ENCODE measurements at places on chromosomes 12 and 14. TPM values are rescaled to one million over a fixed set of nuclear protein-coding genes. Genes with fewer than 3 reads are reported as not detected.

DNA sequence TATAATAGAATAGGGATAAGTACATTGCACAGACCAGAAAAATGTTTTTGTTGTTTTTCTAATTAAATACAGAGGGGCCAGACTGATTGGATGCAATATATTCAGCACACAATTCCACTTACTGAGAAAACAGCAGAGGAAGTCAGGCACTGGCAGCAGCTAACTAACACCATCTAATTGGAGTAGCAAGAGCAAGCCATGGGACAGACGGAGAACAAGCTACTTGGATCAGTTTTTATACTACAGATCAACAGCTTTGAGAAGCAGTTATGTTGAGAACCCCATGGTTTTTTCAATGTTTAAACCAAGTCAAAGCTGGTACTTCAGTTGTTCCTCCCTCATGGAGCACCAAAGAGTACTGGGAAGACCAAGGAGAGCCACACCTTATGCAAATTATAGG is 1249.4 kb downstream of the LRFN5 start:
- DNase-seq: no peak
- no peaks in the 10 kb centered on the region for H3K36me3 ChIP-seq
- no peak overlapping the region for H3K27ac ChIP-seq
- no peaks in the 10 kb centered on the region for H3K4me1 ChIP-seq
- no peaks in the 10 kb centered on the region for H3K27me3 ChIP-seq

CEBPE gene
- not detected for total RNA-seq

- H3K27ac ChIP-seq: no peak overlapping the region
- no peaks in the 10 kb centered on the region for H3K36me3 ChIP-seq
- DNase-seq: no peak
- no peaks in the 10 kb centered on the region for H3K27me3 ChIP-seq
These were observed 131.3 kb downstream of the KTN1 start for GRCh38 chr14:55711175-55711811.

EID3 gene
- 12.7 TPM for total RNA-seq

FAM90A1 gene
- not detected for total RNA-seq

GRCh38 chr12:1878695-1879094 is 39.8 kb downstream of the CACNA2D4 start:
- H3K36me3 ChIP-seq: no peaks in the 10 kb centered on the region
- DNase-seq: no peak
- H3K27ac ChIP-seq: no peak overlapping the region

DNA sequence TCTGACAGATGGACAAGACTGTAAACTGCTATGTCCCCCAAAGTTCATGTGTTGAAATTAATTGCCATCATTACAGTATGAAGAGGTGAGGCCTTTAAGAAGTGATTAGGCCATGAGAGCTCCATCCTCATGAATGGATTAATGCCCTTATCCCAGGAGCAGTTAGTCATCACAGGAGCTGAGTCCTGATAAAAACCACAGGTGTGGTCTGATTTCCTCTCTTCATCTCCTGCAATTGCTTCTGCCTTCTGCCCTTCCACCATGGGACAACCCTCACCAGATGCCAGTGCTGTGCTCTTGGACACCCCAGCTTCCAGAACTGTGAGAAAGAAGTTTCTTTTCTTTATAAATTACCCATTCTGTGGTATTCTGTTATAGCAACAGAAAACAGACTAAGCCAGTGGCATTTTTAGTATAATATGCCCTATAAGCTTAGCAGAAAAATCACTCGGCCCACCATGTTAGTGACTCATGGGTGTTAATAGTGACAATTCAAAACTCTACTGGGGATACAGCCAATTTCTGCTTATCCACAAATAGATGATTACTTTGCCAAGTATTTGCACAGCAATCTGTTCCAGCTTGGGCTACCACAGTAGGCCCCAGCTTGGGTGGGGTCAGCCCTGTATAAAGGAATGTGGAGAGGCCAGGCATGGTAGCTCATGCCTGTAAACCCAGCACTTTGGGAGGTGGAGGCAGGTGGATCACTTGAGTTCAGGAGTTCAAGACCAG is 129.0 kb upstream of the BCL2L14 start:
- no peak overlapping the region for H3K4me3 ChIP-seq
- no peak overlapping the region for H3K27ac ChIP-seq
- H3K36me3 ChIP-seq: no peaks in the 10 kb centered on the region
- peaks cover 4% of the 10 kb centered on the region for H3K27me3 ChIP-seq
- DNase-seq: no peak

DNA sequence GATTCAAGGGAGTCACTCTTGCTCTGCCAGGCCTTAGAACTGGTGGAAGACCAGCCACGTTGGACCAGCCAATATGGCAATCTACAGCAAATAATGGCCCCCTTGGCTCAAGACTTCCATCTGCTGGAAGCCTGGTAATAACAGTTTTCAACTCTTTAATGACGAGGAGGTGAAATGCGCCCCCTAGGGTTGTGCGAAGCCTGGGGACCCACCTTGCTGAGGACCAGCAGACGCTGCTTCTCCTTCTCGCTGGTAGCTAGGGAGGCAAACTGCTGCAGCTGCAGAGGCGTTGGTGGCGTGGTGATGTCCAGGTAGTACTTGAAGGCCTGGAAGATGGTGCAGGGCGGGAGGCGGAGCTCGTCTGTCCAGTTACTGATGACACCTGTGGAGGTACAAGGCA is 41.5 kb upstream of the FBXO21 start:
- H3K27me3 ChIP-seq: no peaks in the 10 kb centered on the region
- no peaks in the 10 kb centered on the region for H3K36me3 ChIP-seq
- no peak for DNase-seq
- no peak overlapping the region for H3K4me3 ChIP-seq
- H3K4me1 ChIP-seq: no peaks in the 10 kb centered on the region

GRCh38 chr12:114623737-114624136 is 60.2 kb downstream of the TBX3 start:
- H3K4me1 ChIP-seq: no peaks in the 10 kb centered on the region
- DNase-seq: no peak
- no peak overlapping the region for H3K27ac ChIP-seq
- H3K36me3 ChIP-seq: no peaks in the 10 kb centered on the region

DNA sequence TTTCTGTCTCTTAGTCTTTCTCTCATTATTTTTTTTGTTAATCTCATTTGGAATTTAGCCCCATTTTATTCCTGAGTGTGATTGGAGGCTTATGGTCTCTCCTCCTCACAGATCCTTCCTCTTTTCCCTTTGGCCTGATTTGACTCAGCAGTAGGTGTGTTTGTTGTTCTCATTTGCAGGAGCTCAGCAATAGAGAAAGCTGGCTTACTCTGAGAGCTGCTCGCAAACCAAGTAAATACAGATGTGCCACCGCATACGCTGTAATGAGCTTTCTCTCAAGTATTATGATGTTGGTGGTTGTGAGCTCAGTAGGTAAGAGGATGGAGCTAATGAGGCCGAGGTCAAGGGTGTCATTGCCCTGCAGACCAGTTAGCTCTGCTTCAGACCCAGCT is 206.5 kb downstream of the ETV6 start:
- no peak for DNase-seq
- H3K27ac ChIP-seq: no peak overlapping the region
- no peak overlapping the region for H3K4me3 ChIP-seq
- no peaks in the 10 kb centered on the region for H3K27me3 ChIP-seq
- peaks cover 18% of the 10 kb centered on the region for H3K36me3 ChIP-seq

GRCh38 chr12:117013726-117014125 is 85.5 kb downstream of the TESC start:
- peak overlapping the region; percentile 38 for H3K27ac ChIP-seq
- peak; percentile 80 for DNase-seq
- H3K27me3 ChIP-seq: no peaks in the 10 kb centered on the region
- peaks cover 13% of the 10 kb centered on the region for H3K4me1 ChIP-seq

DNA sequence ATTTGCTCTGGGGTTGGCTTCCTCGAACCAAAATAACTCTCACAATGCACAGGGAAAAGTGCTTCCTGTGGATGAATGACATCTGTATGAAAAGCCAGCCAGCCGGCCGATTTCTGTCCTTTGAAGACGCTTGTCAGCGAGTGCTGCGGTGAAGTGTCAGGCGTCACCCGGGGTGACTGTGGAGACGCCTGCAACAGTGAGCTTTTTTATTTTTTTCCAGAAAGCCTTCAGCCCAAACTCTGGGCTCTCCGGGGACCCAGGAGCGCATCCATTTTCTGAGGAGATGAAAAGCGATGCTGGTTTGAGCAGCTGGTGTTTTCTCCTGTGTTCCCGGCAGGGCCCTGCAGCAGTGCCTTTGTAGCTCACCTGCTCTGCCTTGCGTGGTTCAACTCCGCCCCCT is 147.9 kb upstream of the MYL2 start:
- H3K4me1 ChIP-seq: no peaks in the 10 kb centered on the region
- no peaks in the 10 kb centered on the region for H3K27me3 ChIP-seq
- no peaks in the 10 kb centered on the region for H3K36me3 ChIP-seq
- H3K27ac ChIP-seq: no peak overlapping the region
- no peak overlapping the region for H3K4me3 ChIP-seq

GRCh38 chr12:131618303-131618658 is 92.6 kb upstream of the SFSWAP start:
- H3K4me1 ChIP-seq: no peaks in the 10 kb centered on the region
- no peak for DNase-seq
- no peaks in the 10 kb centered on the region for H3K36me3 ChIP-seq
- H3K27ac ChIP-seq: no peak overlapping the region

DNA sequence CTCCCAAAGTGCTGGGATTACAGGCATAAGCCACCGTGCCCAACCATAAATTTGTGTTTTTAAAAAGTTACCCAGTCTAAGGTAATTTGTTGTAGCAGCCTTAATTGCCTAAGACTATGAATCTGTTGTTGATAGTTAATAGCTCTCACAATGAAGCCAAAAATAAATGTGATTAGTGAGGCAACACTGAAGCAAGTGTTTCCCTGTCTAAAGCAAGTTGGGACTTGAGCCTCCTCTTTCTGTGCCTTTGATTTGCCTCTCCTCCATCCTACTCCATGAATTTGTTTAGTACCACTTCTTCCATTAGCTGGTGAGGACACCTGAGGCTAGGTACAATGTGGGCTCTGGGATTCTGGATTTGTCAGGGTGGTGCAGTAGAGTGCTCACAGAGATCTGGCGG is 36.8 kb downstream of the DAAM1 start:
- H3K27me3 ChIP-seq: no peaks in the 10 kb centered on the region
- peaks cover 3% of the 10 kb centered on the region for H3K4me1 ChIP-seq
- H3K36me3 ChIP-seq: no peaks in the 10 kb centered on the region
